ENCODE measurements at places on chromosomes 13 and 19.

DNA sequence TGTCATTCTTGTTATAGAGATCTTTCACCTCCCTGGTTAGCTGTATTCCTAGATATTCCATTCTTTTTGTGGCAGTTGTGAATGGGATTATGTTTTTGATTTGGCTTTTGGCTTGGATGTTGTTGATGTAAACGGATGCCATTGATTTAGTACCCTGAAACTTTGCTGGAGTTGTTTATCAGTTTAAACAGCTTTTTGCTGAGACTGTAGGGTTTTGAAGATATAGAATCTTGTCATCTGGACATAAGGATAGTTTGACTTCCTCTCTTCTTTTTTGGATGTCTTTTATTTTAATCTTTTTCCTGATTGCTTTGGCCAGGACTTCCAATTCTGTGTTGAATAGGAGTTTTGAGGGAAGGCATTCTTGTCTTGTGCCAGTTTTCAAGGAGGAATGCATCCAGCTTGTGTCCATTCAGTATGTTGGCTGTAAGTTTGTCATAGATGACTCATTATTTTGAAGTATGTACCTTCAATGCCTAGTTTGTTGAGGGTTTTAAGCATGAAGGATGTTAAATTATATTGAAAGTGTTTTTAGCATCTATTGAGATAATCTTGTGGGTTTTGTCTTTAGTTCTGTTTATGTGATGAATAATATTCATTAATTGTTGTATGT, 16.8 kb downstream of the ZNF431 start:
- H3K4me3 ChIP-seq = no peak overlapping the region
- no peak overlapping the region for H3K27ac ChIP-seq
- peaks cover 18% of the 10 kb centered on the region for H3K4me1 ChIP-seq

DNA sequence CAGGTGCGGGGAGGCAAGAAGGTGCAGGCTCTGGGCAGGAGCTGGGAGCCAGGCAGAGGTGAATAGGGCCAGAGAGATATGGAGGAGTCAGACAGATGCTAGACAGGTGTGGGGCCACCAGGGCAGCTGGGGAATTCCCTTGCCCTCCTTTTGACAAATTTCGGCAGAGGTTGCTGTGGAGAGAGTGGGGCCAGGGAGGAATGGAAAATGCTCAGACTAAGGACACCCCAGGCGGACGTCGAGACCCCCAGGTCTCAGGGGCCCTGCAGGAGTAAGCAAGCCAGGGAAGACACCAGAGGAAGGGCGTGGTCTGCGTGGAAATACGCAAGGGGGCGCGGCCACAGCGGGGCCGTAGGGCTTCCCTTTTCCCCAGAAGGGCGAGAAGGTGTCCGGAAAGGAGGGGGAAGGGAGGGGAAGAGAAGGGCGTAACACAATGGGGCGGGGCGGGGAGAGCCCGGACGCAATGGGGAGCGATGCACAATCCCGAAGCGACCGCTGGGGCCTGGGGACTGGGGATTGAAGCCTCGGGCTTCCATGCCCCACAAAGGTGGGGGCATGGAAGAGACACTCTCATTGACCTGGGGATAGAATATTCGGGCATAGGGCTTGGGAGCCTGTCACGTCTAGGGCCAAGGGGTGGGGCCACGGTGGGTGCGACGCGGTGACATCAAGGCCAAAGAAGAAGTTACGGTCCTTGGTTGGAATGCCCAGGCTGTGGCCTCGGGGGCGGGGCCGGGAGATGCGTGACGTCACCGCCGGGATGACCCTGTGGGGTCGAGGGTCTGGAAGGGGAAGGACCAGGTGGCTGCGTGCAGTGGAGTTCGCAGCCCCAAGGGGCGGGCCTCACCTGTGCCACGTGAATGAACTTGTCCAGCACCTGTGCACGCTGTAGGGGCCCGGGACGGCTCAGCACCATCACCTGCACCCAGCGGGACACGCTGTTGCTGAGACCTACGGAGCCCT, 8.2 kb downstream of the RASGRP4 start:
- peaks cover 4% of the 10 kb centered on the region for H3K27me3 ChIP-seq
- peak overlapping the region; percentile 75 for H3K4me3 ChIP-seq
- peak; percentile 64 for DNase-seq
- peaks cover 14% of the 10 kb centered on the region for H3K4me1 ChIP-seq
- peak overlapping the region; percentile 71 for H3K27ac ChIP-seq
- H3K36me3 ChIP-seq = no peaks in the 10 kb centered on the region

DNA sequence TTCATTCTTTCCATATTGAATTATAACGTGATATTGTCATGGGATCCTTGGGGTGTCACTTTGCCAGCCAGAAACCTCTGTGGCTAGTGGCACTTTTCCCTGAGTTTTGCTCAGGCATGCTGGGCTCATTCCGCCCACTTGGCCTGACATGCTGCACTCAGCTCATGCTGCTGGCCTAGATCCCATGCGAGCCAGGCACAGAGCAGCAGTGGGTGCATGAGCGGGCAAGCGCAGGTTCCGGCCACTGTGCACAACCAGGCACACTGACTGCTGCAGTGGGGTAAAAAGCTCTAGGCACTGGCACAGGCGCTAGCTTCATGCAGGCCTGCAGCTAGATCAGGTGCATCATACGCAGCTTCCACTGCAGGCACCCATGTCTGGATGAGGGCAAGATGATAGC, 221.2 kb downstream of the MAB21L1 start:
- H3K4me1 ChIP-seq = no peaks in the 10 kb centered on the region
- DNase-seq = no peak
- H3K27ac ChIP-seq = no peak overlapping the region
- no peaks in the 10 kb centered on the region for H3K27me3 ChIP-seq

DNA sequence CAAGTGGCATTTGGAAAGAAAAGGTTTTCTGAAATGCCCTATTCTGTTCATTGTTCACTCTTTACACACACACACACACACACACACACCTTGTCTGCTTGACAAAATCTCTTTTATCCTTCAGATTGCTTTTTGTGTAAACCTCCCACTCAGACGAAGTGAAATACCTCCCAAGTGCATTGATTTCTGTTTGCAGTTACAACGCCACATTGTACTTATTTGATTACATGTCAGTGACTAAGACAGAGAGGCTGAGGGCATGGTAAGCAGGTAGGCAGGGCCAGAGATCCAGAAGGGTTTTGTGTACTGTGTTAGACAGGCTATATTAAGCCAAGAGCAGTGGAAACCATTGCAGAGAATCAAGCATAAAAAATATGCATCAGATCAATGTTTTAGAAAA, 561.8 kb downstream of the GPC6 start:
- no peak for DNase-seq
- no peaks in the 10 kb centered on the region for H3K4me1 ChIP-seq
- no peak overlapping the region for H3K4me3 ChIP-seq

DNA sequence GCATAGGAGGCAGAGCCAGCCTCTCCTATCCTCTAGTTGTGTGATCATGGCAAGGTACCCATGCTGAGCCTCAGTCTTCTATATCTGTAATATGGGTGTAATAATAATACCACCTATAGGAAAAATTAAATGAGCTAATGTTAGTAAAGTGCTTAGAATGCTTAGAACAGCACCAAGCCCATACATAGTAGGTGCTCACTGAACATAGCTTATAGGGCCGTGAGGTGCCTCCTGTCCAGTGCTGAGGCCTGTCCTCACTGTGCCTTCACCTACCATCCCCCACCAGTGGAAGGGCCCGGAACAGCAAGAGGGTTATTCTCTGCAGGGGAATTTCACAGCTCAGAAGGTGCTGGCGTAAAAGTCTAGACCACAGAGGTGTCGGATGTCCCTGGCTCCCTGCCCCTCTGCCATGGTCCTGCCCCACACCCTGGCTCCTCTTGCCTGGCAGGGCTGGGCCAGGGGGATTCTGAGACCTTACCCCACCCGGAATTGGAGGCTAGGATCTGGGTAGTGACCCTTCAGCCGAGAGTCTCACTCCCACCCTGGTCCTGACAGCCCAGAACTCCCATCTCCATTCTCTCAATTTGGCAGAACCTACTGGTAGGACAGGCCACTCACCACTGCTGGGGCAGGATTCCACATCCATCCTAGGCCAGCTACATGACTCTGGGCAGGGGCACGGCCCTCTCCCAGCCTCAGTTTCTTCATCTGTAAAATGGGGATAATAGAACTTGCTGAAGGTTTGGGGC, 2.2 kb upstream of the SCN1B start:
- peaks cover 15% of the 10 kb centered on the region for H3K36me3 ChIP-seq
- H3K4me3 ChIP-seq = no peak overlapping the region
- no peak for DNase-seq

DNA sequence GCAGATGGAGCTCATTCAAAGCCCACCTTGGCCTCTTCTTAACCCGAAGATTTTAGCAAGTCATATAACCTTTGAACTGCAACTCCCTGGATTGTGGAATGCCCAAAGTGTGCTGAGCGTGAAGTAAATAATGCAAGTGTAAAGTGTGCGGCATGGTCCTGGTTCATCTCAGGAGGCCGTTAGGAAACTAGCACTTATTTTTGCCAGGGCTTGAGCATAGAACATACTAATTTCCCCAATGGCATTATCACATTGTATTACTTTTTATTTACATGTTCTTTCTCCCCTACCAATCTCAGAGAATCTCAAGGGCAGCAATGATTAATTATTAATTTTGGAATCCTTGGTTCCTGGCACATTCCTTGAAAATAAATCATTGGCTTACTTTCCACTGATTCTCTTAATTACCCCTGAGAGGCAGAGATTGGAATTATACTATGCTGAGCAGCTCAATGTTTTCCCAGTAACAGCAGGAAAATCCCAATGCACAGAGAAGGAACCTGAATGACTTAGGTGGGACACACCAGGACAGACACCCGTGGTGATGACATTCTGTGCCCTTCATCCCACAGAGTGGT, 128.8 kb upstream of the GJB6 start:
- H3K36me3 ChIP-seq = no peaks in the 10 kb centered on the region
- H3K27me3 ChIP-seq = peaks cover 3% of the 10 kb centered on the region
- no peak overlapping the region for H3K27ac ChIP-seq

DNA sequence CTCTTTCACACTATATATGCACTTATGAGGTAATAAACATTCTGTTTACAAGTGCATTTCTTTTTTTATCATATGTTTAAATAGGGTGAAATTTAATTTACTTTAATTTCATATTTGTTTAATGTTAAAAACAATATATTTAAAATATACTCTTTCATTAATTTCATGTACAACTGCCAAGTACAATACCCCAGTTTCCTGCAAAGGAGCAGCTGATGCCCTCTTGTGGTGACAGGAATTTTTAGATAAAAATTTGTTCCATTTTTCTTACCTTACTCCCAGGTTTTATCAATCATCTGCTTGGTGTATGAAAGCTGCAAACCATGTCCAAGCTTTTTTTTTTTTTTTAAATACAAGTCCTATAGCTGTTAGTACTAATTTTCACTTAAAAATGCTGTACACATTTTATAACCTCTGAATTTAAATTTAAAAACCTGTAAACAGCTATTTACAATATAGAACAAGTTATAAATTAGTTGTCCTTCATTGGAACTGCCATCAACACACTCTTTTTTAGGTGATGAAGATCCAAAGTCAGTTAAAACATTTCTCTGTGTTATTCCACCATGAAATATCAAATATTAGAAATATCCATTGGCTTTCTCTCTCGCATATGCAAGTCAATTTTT, 4.9 kb downstream of the PCDH20 start:
- no peaks in the 10 kb centered on the region for H3K4me1 ChIP-seq
- H3K4me3 ChIP-seq = no peak overlapping the region
- H3K36me3 ChIP-seq = no peaks in the 10 kb centered on the region
- DNase-seq = no peak
- H3K27ac ChIP-seq = no peak overlapping the region

- no peaks in the 10 kb centered on the region for H3K27me3 ChIP-seq
- H3K4me3 ChIP-seq = no peak overlapping the region
- no peaks in the 10 kb centered on the region for H3K4me1 ChIP-seq
- no peak for DNase-seq
- H3K36me3 ChIP-seq = peaks cover 37% of the 10 kb centered on the region
Observed at GRCh38 chr19:17580470-17581144, 25.2 kb downstream of the COLGALT1 start.

DNA sequence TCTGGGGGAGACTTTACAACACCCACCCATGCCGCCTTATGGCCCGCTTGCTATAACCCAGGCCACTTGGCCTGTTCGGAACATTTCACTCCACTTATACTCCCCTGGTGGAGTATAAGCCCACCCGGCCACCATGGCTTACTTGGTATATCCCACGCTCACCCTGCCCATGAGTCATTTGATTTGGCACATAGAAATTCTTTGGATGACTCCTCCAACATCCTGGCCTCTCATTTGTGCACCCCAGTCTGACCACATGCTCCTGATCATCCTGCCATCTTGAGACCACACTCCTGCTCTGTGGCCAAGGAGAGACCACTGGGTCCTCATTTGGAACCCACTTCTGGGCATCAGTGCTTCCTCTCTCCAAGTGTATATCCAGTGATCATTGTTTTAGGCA, 5.2 kb downstream of the SPACA6 start:
- H3K27ac ChIP-seq = no peak overlapping the region
- H3K36me3 ChIP-seq = no peaks in the 10 kb centered on the region
- H3K4me1 ChIP-seq = peaks cover 11% of the 10 kb centered on the region
- peaks cover 8% of the 10 kb centered on the region for H3K27me3 ChIP-seq

GRCh38 chr13:110407531-110407930, 100.4 kb downstream of the COL4A2 start:
- no peak for DNase-seq
- no peak overlapping the region for H3K27ac ChIP-seq
- H3K27me3 ChIP-seq = peaks cover 95% of the 10 kb centered on the region
- H3K36me3 ChIP-seq = no peaks in the 10 kb centered on the region
- no peak overlapping the region for H3K4me3 ChIP-seq
- H3K4me1 ChIP-seq = peaks cover 9% of the 10 kb centered on the region

GRCh38 chr19:14054099-14054498, 7.8 kb downstream of the PALM3 start:
- peaks cover 15% of the 10 kb centered on the region for H3K4me1 ChIP-seq
- no peak overlapping the region for H3K27ac ChIP-seq
- H3K36me3 ChIP-seq = peaks cover 26% of the 10 kb centered on the region

DNA sequence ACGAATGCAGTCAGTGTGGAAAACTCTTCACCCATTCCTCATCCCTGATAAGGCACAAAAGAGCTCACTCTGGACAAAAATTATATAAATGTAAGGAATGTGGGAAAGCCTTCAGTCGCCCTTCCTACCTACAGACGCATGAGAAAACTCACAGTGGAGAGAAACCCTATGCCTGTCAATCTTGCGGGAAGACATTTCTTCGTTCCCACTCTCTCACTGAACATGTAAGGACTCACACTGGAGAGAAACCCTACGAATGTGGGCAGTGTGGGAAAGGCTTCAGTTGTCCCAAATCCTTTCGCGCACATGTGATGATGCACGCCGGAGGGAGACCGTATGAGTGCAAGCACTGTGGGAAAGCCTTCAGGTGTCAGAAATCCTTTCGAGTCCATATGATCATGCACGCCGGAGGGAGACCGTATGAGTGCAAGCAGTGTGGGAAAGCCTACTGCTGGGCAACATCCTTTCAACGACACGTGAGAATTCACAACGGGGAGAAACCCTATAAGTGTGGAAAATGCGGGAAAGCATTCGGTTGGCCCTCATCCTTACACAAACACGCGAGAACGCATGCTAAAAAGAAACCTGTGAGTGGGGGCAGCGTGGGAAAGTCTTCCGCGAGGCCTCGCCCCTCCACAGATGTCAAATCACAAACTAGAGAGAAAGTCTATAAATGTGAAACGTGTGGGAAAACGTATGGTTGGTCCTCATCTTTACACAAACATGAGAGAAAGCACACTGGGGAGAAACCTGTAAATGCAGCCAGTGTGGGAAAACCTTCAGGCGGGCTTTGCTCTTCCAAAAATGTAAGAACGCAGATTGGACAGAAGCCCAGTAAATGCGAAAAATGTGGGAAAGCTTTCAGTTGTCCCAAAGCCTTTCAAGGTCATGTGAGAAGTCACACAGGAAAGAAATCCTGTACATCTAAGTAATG, 10.5 kb downstream of the ZNF556 start:
- no peak for DNase-seq
- no peak overlapping the region for H3K27ac ChIP-seq
- peaks cover 6% of the 10 kb centered on the region for H3K36me3 ChIP-seq
- no peak overlapping the region for H3K4me3 ChIP-seq
- no peaks in the 10 kb centered on the region for H3K4me1 ChIP-seq
